ENCODE measurements at places on chromosomes 5 and 9.

- no peak for DNase-seq
Measured at GRCh38 chr5:393846-394275, 49.1 kb upstream of the EXOC3 start.

DNA sequence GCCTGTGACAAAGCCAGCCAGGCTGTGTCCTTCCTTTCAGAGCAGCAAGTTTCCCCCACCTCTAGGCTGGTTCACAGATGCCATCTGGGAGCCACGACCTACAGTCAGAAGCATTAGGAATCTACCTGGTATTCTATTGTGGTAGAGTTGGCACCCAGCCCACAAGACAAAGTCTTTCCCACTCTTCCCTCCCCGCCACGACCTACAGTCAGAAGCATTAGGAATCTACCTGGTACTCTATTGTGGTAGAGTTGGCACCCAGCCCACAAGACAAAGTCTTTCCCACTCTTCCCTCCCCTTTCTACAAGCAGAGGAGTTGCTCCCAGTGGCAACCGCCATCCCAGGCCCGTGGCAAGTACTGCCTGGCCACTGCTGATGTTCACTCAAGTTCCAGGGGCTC, 157.8 kb upstream of the TNC start:
- DNase-seq: no peak

GRCh38 chr9:19967888-19968459, 179.1 kb upstream of the SLC24A2 start:
- peak; percentile 30 for DNase-seq

DNA sequence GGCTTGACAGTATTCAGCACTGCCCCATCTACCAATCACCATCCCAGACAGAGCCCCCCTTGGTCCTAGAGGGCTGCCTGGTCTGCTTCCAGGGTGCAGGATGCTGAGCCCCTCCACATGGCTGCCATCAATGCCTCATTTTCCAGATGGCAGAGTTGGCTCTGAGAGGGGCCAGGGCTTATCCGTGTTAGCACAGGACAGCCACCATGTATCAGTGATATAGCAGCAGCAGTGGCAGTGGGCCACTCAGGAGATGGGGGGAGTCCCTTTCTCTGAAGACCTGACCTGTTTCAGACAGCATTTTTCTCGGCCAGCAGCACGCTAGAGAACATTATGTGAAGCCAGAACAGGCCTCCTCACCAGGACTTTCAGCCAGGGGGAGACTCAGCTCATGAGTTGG, 1.6 kb upstream of the SMIM32 start:
- no peak for DNase-seq

- DNase-seq: no peak
Measured at GRCh38 chr5:170353961-170354360, 35.2 kb downstream of the KCNMB1 start.

- DNase-seq: no peak
Measured at GRCh38 chr5:141603923-141604717, 14.7 kb downstream of the DIAPH1 start.

DNA sequence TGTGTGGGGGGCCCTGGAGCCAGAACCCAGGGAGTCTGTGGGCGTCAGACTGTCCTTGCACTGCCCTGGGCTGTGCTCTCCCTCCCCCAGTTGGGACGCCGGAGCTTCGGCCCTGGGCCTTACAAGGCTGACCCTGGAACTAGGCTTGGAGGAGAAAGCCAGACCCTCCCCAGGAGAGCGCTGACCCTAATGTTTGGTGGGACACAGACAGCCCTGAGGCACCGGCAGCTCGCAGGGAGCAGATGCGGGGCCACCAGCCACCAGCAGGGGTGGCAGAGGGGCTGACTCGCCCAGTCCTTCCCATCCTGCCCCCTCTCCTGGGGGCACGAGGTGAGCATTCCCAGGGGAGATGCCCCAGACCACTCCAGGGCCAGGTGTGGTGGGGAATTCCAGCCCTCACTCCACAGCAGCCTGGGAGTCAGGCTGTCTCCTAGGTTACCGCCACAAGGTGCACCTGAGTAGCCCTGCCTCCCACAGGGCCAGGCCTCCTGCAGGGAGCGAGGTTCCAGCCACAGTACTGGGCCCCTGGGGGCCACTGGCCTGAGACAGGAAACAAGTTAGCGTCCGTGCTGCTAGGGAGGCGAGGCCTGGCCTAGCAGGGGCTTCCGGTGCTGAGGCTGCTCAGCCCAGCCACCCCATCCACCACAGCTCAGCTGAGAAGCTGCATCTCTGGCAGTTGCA, 134.6 kb downstream of the OLFM1 start:
- no peak for DNase-seq

DNA sequence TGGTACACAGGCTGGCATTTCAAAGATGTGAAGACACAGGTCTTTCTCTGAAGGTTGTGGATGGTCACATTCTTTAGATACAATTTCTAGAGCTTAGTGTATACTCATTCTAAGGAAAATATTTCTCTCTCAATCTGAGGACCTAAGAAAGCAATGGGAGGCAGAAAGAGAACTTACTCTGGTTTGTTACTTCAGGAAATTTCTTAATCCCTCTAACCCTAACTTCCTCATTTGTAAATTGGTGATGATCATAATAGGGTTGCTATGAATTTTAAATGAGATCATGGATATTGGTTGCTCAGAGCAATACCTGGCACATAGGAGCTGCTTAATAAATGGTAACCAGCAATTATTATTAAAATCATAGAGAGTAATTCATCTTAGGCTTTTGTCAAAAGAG, 22.1 kb downstream of the FAM170A start:
- no peak for DNase-seq

Data from T-helper 2 cell (primary cell).